Caco-2 (cell line): ENCODE measurements at places on chromosomes 2 and 18. TPM values are rescaled to one million over a fixed set of nuclear protein-coding genes. Genes with fewer than 3 reads are reported as not detected.

DNA sequence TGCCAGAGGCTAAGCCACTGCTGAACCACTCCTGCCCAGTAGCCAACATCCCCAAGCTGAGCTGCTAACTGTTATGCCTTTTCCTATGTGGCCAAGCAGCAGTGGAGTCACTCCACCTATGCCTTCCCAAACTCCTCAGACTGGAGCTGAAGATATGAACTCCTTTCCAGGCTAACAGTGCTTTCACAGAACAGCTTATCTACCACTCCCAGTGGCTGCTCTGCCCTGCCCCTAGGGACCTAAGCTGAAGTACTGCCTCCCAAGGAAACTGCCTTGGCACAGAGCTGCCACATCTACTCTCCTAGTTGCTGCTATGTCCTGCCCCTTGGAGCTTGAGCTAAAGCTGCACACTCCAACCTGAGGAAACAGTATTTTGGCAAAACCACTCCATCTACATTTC, 275.9 kb downstream of the RBM43 start:
- no peak for DNase-seq

DNA sequence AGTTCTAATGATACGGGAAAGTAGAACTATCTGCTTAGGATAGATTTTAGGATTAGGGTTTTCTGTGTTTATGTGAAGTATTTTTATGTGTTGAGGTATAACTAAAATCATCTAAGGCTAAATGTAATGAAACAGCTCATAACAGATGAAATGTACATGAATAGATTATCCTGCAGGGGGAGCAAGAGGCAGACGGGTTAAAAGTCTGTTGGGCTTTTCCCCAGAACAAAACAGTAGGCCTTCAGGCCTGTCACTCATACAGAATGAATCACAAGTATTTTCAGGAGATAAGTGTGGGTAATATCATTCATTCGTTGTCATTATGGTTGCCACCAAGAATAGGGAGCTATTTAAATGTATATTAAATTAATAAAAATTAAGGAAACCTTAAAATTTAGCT, 107.9 kb upstream of the IL1R2 start:
- peak; percentile 62 for DNase-seq

DNA sequence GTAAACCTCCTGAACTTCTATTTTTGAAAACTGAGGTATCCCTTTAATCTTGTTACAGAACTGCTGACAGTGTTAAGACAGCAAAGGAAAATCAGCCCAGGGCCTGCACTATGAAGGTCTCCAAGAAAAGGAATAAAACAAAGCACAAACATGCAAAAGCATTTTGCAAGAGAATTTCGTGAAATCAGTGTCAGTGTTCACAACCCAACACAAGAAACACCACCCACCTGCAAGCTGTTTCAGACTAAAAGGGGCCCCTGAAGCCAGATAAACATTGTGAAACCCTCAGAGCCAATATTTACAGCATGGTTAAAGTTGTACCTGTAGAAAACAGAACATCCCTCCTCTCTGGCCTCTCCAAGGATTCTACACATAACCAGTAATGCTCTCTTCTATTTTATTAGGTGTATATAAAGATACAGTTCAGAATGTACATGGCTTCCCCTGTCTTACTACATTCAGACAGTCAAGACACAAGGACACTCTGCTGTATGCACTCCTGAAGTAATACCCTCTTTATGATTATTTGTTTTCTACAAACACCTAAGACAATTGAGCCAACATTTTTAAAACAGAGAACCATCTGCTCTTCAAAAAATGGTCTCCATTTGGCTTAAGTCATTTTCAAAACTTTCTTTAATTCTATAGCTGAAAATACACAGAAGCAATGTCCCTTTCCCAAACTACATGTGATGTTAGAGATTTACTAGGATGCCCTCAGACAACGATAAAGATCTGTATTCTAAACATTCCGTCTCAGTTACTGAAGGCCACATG, 149.5 kb upstream of the ZFP36L2 start:
- DNase-seq = peak; percentile 69

- no peak for DNase-seq
These were observed 99.5 kb downstream of the EPB41L3 start for GRCh38 chr18:5444269-5444668.

DNA sequence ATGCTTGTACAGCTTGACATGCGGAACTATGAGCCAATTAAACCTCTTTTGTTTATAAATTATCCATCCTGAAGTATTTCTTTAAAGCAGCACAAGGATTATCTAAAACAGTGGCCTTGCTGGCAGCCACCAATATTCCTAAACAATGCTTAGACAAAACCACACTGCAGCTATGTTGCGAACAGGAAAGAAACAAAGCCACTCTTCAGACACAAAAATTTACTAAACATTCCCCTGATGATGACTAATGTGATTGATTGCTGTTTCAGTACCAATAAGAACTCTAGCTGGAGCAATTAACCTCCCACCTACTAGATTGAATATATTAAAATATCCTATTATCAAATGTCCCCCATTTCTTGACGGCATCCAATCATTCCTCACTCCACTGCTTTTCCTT, 325.8 kb upstream of the REG3G start:
- DNase-seq = no peak

DNA sequence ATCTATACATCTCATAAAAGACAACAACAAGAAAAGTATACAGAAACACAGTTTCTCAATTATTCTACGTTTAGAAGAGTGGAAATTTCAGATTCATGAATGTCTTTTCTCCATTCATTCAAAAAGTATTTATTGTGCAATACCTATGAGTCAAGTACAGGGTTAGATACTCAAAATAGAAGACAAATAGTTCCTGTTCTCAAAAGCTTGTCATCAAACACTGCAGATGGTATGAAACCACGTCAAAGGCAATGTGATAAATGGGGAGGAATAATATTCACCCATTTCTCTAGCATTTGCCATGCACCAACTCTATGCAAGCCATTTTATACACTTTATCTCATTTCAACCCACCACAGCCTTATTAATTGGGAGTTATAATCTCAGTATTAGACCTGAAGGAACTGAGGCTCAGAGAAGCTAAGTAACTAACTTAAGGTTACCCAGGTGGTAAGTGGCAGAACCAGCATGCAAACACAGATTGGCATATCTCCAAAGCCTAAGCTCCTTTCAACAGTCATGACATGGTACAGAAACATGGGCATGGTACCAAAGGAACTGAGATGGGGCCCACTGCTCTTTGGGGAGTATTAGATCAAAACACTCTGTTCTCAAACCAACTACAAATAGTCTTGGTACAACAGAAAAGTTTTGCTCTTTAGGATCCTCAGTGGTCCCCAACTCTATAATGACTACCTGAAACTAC, 67.2 kb upstream of the NPAS2 start:
- DNase-seq = no peak

DNA sequence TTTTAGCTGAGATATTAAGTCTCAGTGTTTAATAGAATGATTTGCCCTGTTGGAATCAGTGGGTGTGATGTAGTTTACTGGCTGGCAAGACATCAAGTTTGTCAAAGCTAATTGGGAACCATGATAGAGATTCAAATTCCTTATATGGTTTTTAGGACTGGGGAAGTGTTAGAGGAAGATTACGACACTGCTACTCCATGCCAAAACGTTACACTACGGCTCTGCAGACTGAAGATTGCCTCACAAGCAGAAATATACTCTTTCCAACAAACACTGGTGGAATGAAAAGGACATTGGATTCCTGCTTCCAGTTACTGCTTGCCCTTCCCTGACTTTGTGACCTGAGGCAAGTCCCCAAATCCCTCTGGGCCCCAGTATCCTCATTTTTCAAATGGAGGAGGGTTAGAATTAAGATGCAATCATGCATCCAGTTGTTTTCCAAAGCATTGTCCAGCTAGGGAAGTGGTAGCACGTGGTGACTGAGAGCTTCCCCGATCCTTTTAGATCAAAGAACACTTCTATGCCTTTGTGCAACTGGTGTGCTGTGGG, 147.6 kb downstream of the CDC42EP3 start:
- no peak for DNase-seq

DNA sequence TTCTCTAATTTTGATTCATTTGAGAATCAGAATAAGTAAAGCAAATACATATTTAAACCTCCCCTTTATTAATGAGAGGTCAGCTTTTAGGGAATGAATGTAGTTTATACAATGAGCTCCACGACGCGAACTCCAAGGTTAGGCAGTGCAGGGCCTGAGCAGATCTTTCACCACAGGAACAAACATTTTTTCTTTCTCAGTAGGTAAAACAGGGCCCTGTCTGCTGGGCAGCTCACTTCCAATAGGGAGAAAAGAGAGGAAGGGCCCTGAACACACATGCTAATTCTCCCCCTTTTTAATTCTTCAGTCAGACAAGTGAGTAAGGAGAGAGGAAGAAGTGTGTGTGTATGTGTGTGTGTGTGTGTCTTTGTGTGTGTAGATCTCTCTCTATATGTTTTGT, 682.4 kb upstream of the TMEFF2 start:
- no peak for DNase-seq

GRCh38 chr18:26386002-26386401, 159.8 kb downstream of the TAF4B start:
- peak; percentile 35 for DNase-seq

GRCh38 chr2:131168538-131168937, 40.8 kb upstream of the POTEE start:
- no peak for DNase-seq

DNA sequence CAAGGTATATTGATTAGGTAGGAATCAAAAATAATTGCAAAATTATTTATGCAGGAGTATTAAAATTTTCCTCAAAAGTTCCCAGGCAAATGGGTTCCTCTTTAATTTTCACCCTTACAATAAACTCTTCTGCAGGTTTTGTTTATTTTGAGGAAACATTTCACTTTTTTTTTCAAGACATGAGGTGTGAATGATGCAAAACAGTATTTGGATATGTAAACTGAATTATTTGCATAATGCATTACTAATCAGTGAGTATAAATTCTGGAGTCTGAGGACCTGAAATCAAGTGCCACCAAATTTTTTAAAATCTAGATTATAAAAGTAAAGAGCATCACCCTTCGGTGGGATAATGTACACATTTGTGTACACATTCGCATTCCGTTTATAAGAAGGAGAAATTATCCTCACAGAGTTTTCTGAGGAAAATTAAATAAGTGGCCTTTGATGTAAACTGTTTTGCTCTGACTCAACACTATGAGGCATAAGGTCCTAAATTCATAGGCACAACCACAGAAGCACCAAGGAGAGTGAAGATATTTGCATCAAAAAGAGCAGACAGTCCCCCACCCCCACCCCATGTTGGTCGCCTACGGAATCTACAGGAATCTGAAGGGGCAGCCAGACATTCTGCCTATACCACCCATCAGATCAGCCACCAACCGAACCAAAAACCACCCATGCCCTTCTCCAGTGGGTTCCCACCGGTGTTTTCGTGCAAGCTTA, 33.1 kb downstream of the BCL11A start:
- DNase-seq = no peak

DNA sequence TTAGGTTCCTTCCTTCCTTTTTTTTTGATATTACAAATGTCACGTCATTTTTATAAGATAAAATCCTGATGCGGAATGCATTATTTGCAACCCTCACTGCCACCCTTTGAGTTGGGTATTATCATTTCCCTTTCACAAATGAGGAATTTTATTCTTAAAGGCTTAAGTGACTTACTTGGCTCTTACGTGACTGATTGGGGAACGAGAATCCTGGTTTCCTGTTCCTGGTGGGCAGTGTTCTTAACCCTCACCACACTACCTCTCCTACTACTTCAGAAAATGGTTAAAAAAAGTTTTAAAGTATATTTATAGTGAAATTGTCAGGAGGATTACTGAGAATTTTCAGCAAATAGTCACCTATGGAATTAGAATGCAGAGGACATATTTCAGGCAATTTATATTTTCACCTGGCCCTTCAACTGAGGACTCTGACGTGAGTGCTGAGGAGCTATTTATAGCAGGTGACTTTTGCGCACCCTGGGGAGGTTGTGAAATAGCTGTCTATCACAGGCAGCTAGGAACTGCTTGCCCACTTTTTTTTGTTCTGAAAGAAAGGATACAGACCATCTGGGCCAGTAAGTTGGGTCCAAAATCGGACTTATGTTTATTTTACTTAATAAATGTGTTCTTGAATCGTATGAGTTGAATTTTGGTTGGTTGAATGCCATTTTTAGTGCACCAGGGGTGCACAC, 18.7 kb upstream of the RASGRP3 start:
- peak; percentile 26 for DNase-seq

GRCh38 chr2:15053542-15053941, 421.0 kb downstream of the LRATD1 start:
- no peak for DNase-seq

SETBP1 gene
- 4.0 and 4.6 TPM in 2 replicates for total RNA-seq

EFHD1 gene
- total RNA-seq = 4.1 and 4.2 TPM in 2 replicates

HJURP gene
- 29.7 and 35.0 TPM in 2 replicates for total RNA-seq

PDE1A gene
- total RNA-seq = 0.44 TPM in 1 of 2 replicates, not detected in the other

PAIP2B gene
- 9.1 and 9.9 TPM in 2 replicates for total RNA-seq

MC2R gene
- not detected in 2 replicates for total RNA-seq
